ENCODE measurements at places on chromosomes 2 and 18.

GRCh38 chr2:59733970-59734369, 819.5 kb downstream of the BCL11A start:
- DNase-seq = no peak

- no peak for DNase-seq
Observed at GRCh38 chr18:43547456-43547855, 270.2 kb upstream of the SYT4 start.

DNA sequence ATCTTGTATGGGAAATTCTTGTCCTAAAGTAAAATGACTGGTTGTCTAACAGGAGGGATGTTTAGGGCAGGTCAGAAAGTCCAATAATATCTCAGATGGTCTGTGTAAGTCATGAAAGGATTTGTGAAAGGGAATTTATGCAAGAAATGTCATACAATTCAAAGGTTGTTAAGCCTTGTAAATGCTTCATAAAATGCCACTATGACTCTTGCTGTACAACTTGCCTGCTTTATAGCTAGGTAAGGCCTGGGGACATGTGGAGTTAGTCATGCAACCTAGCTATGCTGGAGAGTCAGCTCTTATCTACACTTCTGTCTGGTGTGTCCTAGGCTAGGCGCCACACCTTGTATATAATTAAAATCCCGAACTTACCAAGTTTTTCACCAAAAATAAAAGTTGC, 36.9 kb upstream of the VWA3B start:
- no peak for DNase-seq

DNA sequence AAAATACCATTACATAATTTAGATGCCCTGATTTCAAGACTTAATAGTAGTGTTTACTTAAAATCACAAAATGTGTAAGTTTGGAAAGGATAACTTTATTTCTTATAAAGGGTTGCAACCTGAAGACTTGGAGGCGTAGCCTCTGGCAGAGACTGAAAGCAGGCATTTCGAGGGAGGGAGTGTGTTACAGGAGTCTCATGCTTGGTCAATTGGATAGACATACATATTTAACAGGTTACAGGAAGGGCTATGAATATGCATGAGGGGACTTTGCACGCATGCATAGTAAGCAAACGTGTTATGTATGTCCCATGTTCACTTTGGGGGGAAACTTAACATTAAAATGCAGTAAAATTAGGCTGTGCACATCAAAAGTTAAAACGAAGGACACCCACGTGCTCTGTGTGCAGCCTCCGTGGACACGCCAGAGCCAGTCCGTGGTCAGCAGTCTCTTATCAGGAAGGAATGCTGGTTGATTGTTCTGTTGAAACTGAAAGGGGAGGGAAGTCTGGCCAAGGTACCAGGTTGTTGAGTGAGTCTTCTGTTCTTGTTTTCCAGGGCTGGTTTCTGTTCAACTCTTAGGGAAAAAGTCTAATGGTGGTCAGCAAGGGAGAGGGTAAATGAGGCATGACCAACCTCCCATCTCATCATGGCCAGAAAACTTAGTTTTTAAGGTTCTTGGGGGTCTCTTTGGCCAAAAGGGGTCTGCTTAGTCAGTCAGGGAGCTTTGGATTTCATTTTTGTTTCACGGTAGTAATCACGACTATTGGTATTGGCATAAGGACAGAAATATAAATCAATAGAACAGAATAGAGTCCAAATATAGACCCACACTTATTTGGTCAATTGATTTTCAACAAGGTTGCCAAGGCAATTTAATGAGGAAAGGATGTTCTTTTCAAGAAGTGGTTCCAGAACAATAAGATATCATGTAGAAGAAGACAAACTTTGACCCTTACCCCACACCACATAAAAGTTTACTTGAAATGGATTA, 121.9 kb downstream of the MCFD2 start:
- DNase-seq = no peak

DNA sequence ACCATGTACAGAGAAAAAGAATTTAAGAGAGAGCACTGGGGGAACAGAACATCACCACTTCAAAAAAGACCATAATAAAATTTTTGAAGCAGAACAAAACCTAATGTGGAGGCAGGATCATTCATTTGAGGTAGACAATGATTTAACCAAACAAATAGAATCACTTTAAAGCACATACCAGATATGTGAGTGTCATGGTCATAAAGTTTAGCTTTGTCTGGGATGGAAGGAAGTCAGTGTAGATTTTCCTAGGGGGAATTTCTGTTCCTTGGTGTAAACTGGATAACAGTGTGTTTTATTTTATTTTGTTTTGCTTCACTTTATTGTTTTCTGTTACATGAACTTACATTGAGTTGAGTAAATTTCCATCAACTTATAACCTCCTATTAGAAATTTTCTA, 120.8 kb downstream of the CRIM1 start:
- DNase-seq = no peak

GRCh38 chr2:147100406-147101035, 744.3 kb upstream of the ACVR2A start:
- no peak for DNase-seq

DNA sequence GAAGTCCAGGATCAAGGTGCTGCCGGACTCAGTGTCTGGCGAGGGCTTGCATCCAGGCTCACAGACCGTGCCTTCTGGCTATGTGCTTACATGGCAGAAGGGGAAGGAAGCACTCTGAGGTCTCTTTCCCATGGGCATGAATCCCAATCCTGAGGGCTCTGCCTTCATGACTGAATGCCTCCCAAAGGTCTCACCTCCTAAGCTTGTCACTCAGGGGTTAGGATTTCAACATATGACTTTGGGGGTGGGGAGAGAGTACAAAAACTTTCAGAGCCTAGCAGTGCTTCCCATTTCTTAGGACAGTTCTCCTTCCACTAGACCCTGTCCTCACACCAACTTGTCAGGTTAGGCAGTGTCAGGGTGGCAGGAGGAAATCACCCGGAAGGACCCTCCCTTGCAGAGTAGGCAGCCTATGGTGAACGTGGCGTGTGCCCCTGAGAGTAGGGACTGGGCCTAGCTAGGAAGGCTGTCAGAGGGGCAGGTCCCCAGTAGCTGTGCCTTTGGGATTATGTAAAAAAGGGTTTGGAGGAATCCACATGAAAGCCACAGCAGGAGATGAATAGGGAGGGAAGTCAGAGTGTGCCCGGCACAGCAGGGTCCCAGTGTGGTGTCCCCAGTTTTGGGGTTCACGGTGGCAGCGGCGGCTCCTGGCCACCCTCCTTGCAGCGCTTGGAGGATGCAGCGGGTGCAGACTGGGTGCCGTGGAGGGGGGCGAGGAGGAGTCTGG, 233.3 kb downstream of the LDLRAD4 start:
- no peak for DNase-seq

DNA sequence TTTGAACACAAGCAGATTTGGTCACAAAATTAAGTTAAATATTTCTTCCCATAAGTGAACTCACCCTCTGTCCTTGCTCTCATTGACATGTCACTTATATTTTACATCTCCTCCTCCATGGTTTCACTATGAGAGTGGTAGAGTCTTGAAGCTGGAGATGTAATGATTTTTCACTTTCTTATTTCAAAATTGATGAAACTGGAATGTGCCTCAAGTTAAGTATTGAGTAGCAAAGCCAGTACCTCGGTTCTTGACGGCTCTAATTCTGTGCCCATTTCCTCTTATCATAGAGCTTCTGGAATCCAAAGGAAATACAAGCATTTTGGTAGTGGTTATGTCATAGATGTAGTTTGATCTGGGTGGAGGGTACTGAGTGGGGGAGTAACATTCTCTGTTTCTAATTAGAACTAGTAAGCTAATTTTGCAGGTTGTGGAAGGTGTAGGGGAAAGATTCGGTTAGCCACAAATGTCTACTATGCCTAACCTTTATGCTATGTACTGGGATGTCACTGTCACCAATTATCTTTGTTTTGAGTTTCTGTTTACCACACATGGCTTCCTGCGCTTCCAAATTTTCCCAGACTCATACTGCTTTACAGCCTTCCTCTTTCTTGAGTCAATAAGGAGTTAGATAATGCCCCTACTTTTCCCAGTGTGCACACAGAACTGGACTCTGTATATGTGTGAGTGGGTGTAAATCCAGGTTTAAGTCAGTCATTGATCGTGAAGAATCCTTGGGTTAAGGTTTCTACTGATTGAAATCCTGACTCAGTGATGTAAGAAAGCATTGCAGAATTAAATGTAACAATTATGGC, 96.8 kb downstream of the DIS3L2 start:
- DNase-seq = no peak
